Type B pancreatic cell (in vitro differentiated cells): ENCODE measurements at places on chromosomes 6 and 20. TPM values are rescaled to one million over a fixed set of nuclear protein-coding genes. Genes with fewer than 3 reads are reported as not detected.
A peak's percentile ranks its signal among the peaks of the same experiment; 100 is the strongest.

- H3K4me3 ChIP-seq = no peak overlapping the region
- no peak overlapping the region for H3K27ac ChIP-seq
- no peaks in the 10 kb centered on the region for H3K27me3 ChIP-seq
Observed at GRCh38 chr6:153328194-153328593, 197.1 kb upstream of the RGS17 start.

DNA sequence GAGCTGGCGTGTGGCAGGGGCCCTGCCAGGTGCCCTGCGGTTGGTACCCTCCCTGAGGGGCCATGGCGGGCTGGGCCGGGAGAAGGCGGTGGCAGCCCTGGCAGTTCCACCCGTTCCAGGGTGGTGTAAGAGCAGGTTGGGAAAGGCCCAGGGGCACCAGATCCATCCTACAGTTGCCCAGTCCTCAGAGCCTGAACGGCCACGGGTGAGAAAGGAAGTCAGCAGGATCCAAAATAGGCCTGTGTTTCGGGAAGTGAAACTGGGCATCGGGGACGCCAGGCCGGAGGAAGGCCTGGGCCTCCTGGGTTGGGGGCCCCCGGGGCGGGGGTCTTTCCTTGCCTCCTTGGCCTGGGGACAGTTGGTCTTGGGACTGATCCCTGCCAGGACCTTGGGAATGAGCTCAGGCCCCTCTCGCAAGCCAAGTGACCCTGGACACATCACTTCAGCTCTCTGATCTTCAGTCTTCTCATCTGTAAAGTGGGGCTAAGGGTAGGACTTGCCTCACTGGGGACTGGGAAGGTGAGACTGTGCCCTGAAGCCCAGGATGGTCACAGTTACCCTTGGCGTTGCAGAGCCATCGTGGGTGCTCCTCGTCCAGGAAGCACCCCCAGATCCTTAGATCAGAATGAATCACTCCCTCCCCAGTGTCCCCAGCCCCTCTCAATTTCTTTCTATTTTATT, 18.1 kb upstream of the NOL4L start:
- H3K27ac ChIP-seq = no peak overlapping the region
- no peaks in the 10 kb centered on the region for H3K4me1 ChIP-seq
- H3K4me3 ChIP-seq = no peak overlapping the region
- H3K27me3 ChIP-seq = peaks cover 12% of the 10 kb centered on the region
- no peaks in the 10 kb centered on the region for H3K36me3 ChIP-seq

GRCh38 chr6:150343434-150343833, 25.4 kb upstream of the IYD start:
- no peaks in the 10 kb centered on the region for H3K4me1 ChIP-seq
- no peak overlapping the region for H3K4me3 ChIP-seq
- H3K36me3 ChIP-seq = no peaks in the 10 kb centered on the region

The PLA2G7 gene
- total RNA-seq = 0.71 and 1.2 TPM in 2 replicates

The SAMD3 gene
- 2.4 and 3.3 TPM in 2 replicates for total RNA-seq

DNA sequence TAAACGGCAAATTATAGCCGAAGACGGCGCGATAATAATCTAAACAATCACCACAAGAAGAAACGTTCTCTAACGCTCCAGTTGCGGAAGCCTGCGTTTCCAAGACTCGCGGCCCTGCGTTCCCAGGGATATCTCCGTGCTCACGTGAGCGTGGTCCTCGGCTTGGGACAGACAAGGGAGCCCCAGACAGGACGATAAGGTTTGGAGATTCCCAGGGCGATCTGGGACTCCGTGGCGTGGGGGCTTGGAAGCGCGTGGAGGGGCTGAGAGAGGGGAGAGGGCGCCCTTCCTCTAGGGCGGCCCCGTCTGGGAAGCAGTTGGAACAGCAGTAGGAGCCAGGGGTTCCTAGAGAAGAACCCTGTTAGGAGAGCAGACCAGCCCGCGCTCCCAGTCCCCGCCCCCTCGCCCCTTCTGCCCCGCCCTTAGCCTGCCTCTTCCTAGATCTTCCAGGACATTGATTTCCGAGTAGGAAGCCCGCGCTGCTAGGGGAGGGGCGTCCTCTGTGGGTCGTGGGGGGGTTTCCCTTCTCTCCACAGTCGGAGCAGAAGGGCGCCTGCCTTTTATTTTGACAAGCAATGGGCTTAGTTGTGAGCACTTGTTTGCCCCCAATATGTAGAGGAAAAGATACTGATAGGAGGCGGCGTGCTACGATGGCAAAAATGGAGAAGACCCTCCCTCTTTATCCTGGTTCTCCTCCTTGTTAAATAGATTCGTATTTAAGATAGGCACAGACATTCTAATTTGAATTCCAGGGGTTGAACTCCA, 10.6 kb downstream of the NRN1 start:
- peaks cover 19% of the 10 kb centered on the region for H3K4me1 ChIP-seq
- DNase-seq = no peak
- H3K36me3 ChIP-seq = peaks cover 3% of the 10 kb centered on the region
- peak overlapping the region; percentile 60 for H3K27ac ChIP-seq

DNA sequence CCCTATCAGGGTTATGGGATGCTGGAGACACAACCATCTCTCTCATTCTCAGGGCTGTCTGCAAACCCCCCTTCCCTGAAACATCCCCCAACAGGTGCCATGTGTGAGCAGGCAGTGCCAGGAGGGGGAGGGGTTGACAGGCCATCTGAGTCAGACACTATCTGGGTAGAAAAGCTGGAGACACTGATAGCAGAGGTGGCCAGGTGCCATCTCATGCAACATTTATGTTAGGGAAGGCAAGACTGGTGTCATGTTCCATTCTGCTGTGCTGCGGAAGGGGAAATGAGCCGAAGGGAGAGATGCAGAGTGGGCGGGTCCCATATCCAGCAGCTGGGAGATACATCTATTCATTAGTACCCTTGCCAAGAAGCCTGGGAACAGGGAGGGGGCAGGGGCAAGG, 3.5 kb downstream of the LHFPL5 start:
- no peak overlapping the region for H3K27ac ChIP-seq
- H3K4me3 ChIP-seq = no peak overlapping the region
- H3K27me3 ChIP-seq = peaks cover 6% of the 10 kb centered on the region
- H3K36me3 ChIP-seq = no peaks in the 10 kb centered on the region
- no peak for DNase-seq

The GHRH gene
- 0.77 and 3.9 TPM in 2 replicates for total RNA-seq

- peak overlapping the region; percentile 35 for H3K4me3 ChIP-seq
- H3K4me1 ChIP-seq = peaks cover 54% of the 10 kb centered on the region
- H3K36me3 ChIP-seq = no peaks in the 10 kb centered on the region
- DNase-seq = no peak
- H3K27ac ChIP-seq = peak overlapping the region; percentile 47
Observed at GRCh38 chr6:108948181-108948661, 100.0 kb downstream of the ARMC2 start.

DNA sequence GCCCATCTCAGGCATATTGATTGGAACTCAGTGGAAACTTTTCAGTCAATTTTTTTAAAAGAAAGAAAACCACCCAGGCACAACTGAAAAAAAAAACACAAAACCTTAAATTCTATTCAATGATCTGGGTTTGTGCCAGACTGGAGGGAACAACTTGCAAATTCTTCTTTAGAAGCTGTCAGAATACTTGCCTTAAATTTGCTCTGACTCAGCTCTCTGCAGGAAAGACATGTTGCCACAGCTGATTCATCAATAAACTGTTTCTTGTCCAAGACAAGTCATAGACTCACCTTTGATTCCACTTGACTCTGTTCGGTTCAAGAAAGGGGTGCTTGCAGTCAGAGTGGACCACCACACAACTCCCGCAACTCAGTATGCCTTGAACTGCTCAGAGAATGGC, 117.8 kb upstream of the F13A1 start:
- H3K36me3 ChIP-seq = no peaks in the 10 kb centered on the region
- peaks cover 3% of the 10 kb centered on the region for H3K27me3 ChIP-seq
- no peaks in the 10 kb centered on the region for H3K4me1 ChIP-seq
- DNase-seq = no peak
- no peak overlapping the region for H3K27ac ChIP-seq

The PTCRA gene
- total RNA-seq = not detected in 2 replicates

The ESR1 gene
- 0.24 TPM in 2 replicates for total RNA-seq

The NDUFAF4 gene
- 37.4 and 53.0 TPM in 2 replicates for total RNA-seq

- H3K27me3 ChIP-seq = peaks cover 3% of the 10 kb centered on the region
- DNase-seq = no peak
- no peak overlapping the region for H3K4me3 ChIP-seq
- peaks cover 13% of the 10 kb centered on the region for H3K4me1 ChIP-seq
- H3K36me3 ChIP-seq = no peaks in the 10 kb centered on the region
- peak overlapping the region; percentile 23 for H3K27ac ChIP-seq
Observed at GRCh38 chr6:38909015-38909730, 139.4 kb upstream of the GLP1R start.

DNA sequence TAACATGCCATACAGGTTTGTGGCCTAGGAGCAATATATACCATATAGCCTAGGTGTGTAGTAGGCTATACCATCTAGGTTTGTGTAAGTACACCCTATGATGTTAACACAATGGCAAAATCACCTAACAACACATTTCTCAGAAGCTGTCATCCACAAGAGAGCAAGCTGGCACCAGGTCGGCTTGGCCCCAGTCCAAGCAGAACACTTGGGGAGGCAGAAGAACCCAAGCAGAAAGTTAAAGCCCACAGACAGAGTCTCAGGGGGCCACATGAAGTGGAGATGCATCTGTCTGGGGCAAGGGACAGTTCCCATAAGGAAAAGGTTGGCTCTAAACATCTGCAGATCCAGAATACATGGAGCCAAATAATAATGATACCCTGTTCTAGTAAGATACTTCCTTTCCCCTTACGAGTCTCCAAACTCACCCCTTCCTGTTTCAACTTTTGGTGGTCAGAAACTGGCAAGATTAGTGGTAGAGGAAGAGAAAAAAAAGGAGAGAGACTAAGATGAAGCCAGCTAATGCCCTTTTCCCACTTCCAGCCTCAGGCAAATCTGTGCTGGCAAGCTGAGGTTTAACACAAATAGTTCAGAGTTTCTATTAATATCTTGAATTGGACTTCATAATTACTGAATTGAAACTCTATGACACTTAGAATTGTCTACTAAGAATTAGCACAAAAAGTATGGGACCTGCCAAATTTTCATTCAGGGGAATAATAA, 29.5 kb downstream of the TCF21 start:
- no peak for DNase-seq
- no peak overlapping the region for H3K27ac ChIP-seq
- no peak overlapping the region for H3K4me3 ChIP-seq
- H3K36me3 ChIP-seq = no peaks in the 10 kb centered on the region
- H3K4me1 ChIP-seq = peaks cover 6% of the 10 kb centered on the region

GRCh38 chr6:132369526-132369925, 31.7 kb downstream of the MOXD1 start:
- DNase-seq = no peak
- peaks cover 12% of the 10 kb centered on the region for H3K4me1 ChIP-seq
- H3K4me3 ChIP-seq = no peak overlapping the region
- no peak overlapping the region for H3K27ac ChIP-seq
- peaks cover 8% of the 10 kb centered on the region for H3K36me3 ChIP-seq
- peaks cover 10% of the 10 kb centered on the region for H3K27me3 ChIP-seq

DNA sequence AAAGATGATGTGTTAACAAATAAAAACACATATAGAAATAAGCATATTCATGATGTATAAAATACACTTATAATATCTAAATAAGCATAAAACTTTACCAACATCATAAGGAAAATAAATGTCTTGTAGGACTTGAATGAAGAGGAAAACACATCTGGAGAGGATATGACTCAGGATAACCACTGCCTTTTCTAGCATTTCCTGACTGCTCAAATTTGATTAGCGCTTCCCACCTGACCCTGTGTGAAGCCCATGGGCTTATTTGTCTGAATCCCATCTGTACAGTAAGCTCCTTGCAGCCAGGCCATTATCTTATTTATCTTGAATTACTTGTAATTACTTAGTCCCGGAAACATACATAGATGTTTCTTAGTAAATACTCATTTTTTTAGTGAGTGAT, 608.6 kb downstream of the COL12A1 start:
- no peaks in the 10 kb centered on the region for H3K36me3 ChIP-seq
- no peak for DNase-seq
- H3K27me3 ChIP-seq = no peaks in the 10 kb centered on the region
- H3K4me1 ChIP-seq = no peaks in the 10 kb centered on the region

GRCh38 chr20:62991863-62992262, 14.9 kb downstream of the BHLHE23 start:
- peaks cover 63% of the 10 kb centered on the region for H3K27me3 ChIP-seq
- H3K4me1 ChIP-seq = no peaks in the 10 kb centered on the region
- no peak for DNase-seq
- H3K36me3 ChIP-seq = no peaks in the 10 kb centered on the region
- H3K4me3 ChIP-seq = no peak overlapping the region
- no peak overlapping the region for H3K27ac ChIP-seq

- no peaks in the 10 kb centered on the region for H3K27me3 ChIP-seq
- no peak for DNase-seq
- no peak overlapping the region for H3K4me3 ChIP-seq
- H3K27ac ChIP-seq = no peak overlapping the region
Observed at GRCh38 chr6:3321042-3321441, 62.3 kb downstream of the PSMG4 start.

- H3K4me3 ChIP-seq = no peak overlapping the region
- no peak overlapping the region for H3K27ac ChIP-seq
- no peak for DNase-seq
- H3K4me1 ChIP-seq = no peaks in the 10 kb centered on the region
Observed at GRCh38 chr6:167988945-167989841, 8.3 kb upstream of the KIF25 start.

GRCh38 chr6:167506443-167507301, 181.8 kb downstream of the TTLL2 start:
- no peak for DNase-seq
- no peak overlapping the region for H3K4me3 ChIP-seq
- H3K27ac ChIP-seq = no peak overlapping the region
- peaks cover 20% of the 10 kb centered on the region for H3K27me3 ChIP-seq
- no peaks in the 10 kb centered on the region for H3K36me3 ChIP-seq

- peaks cover 62% of the 10 kb centered on the region for H3K4me1 ChIP-seq
- peak overlapping the region; percentile 51 for H3K4me3 ChIP-seq
- peaks cover 36% of the 10 kb centered on the region for H3K36me3 ChIP-seq
- no peak for DNase-seq
- H3K27me3 ChIP-seq = no peaks in the 10 kb centered on the region
- H3K27ac ChIP-seq = peak overlapping the region; percentile 8
Observed at GRCh38 chr20:57241363-57241991, 25.0 kb downstream of the BMP7 start.

- H3K4me1 ChIP-seq = peaks cover 4% of the 10 kb centered on the region
- H3K4me3 ChIP-seq = no peak overlapping the region
- H3K36me3 ChIP-seq = no peaks in the 10 kb centered on the region
- H3K27me3 ChIP-seq = no peaks in the 10 kb centered on the region
Observed at GRCh38 chr6:81838031-81838430, 85.5 kb upstream of the TENT5A start.

- peaks cover 4% of the 10 kb centered on the region for H3K36me3 ChIP-seq
- no peak overlapping the region for H3K27ac ChIP-seq
- no peak for DNase-seq
- no peaks in the 10 kb centered on the region for H3K27me3 ChIP-seq
- peaks cover 5% of the 10 kb centered on the region for H3K4me1 ChIP-seq
Observed at GRCh38 chr6:136173519-136174507, 76.3 kb downstream of the MTFR2 start.
